NCI-H2081 treated with DMSO at 0.1 percent for 48 hours (cell line): ENCODE measurements at places on chromosomes 6 and 20.

- DNase-seq: no peak
Measured at GRCh38 chr20:44543358-44543757, 21.5 kb upstream of the SERINC3 start.

DNA sequence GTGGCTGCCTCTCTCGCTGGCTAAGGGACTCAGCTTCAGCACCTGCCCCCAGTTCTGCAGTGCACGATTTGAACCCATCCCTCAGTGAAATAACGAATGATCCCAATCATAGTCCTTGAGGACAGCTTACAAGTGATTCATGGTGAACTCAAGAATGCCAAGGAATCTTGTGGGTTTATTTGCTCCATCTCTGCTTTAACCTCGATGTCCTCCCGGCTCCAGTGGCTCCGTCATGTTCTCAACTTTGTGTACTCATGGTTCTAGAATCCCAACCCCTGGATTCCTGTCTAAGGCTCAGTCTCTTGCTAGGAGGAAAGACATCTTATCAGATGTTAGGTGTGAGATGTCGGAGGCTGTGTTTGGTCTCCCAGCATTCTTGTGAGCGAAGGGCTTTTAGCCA lies 29.0 kb upstream of the GTSF1L start:
- no peak for DNase-seq

DNA sequence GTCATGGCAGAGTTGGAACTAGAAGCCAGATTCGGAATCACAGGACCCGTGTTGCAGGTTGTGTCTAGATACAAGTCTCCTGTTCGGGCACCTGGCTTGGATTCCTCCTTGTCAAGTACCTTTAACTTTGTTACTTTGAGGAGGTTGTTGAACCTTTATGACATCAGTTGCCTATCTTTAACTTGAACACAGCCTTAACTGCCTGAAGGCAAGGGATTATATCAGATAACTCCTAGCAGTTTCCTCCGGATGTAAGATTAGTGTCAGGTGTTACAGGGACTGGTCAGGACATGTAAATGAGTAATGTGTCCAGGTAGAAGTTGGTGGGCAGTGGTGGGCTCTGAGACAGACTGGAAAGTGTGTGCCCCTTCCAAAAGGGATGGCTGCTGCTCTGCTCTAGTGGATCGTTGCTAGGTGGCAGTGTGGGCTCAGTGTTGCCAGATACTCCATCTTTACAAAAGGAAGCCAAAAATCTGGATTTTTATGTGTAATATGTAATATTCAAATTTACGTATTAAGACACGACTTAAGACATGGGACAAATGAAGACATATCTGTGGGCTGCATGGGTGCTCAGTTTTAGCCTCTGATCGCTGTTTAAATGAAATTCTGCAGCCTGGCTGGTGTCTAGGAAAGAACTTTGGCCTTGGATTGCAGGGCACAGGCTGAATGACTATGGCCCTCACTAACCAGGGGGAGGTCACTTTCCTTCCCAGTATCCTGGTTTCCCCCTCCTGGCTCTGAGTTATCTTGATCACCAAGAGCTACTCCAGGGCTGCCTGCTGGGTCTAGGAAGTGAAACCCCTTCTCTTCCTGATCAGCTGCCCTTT lies 27.1 kb downstream of the CHMP4B start:
- no peak for DNase-seq

- no peak for DNase-seq
Measured at GRCh38 chr6:13188306-13188705, 140.0 kb downstream of the TBC1D7 start.

DNA sequence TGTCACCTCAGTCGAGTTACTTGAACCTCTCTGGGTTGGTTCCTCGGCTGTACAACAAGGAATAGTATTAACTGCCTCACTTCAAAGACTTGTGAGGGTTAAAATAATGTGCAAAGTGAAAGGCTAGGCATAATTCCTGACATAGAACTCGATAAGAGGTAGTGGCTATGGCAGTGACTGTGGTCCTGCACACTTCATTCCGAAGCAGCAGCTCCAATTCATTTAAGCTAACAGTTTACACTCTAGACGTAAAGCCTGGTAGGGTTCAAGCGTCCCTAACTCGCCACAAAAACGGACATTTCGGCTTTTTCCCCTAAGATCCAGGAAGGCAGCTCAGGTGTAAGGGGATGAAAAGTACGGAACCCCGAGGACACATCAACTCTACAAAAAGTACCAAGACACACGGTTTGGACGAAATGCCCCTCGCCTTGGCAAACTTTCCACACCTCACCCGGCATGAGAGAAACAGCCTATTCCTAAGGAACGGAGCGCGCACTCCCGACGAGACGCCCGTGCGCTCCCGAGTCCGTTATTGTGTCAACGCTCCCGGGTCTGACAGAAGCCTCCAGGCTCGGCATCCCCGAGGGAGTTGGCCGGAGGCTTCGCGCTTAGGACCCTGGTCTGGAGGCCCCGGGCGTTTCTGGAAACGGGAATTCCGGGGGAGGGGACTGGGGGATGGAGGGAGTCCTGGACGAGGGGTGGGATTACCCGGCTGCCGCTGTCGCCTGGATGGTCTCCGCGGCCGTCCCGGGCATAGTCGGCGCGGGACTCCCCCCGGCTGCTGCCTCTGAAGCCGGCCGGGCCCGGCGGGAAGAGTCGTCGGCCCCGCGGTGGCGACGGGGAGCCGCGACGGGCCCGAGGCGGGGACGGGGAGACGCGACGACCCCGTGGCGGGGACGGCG lies 937 bp downstream of the ZNF318 start:
- no peak for DNase-seq

DNA sequence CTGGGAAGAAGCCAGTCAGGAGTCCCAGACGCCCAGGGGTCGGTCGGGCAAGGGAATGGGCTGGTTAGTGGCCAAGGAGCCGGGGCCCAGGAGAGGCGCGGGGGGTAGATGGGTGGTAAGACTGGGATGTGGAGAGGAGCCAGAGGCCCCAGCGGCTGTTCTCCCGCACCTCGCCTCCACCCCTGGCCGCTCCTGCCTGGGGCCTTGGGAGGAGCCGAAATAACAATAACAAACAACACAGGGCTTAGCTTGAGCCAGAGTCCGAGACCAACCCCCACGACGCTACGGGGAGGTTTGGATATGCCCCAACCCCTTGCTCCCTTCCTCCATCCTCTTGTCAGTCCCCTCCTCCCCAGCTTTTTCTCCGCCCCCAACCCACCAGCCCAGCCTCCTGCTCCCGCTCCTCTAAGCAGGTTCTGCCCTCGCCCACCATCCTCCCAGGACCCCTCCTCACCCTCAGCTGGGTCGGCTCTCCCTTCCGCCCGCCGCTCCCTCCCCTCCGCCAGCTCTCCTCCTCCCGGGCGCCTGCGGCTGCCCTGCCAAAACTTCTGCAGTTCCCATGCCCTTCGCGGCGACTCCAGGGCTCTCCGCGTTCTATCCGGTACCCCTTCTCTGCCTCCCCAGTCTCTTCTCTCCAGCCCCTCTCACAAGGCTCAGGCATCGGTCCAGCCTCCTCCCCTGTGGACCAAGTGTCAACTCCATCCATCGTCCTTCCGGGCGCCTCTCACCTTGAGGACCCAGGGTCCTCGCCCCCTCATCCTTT lies 1.1 kb downstream of the RNF39 start:
- DNase-seq: no peak

DNA sequence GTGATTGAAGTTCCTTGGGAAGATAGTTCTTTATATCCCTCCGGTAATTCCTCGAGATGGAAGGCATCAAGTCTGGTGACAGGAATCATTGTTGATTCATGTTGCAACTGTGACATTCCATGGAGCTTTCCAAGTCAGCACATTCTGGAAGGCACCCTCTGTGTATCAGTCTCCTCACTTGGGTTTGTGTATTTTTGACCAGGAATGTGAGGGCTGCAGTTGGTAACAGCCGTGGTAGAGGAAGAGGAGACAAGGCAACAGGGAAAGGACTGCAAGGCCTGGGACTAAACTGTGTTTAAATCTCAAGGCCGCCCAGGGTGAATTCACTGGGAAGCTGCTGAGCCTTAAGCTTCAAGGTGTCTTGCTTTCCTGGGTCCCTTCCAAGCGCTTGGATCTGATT lies 99.0 kb downstream of the CLIC5 start:
- no peak for DNase-seq

GRCh38 chr6:132490024-132490423 lies 22.9 kb downstream of the STX7 start:
- no peak for DNase-seq

DNA sequence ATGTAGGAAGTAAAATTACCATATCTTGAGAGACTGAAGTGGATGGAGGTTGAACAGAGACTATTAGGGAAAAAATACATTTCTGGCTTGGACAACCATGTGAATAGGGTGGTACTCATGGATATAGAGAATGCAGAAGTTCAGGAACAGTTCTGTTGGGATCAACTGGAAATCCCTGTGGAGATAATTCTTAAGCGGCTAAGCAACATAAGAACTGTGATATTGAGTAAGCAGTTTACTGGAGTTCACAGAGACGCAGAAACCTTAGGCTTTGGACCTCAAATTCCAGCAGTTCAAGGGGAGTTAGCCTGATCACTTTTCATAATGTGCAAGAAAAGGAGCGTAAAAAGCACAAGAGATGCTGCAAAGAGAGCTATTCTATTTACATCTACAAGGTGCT lies 23.6 kb upstream of the SLC17A4 start:
- no peak for DNase-seq

GRCh38 chr20:17140894-17141293 lies 85.9 kb upstream of the PCSK2 start:
- DNase-seq: no peak

DNA sequence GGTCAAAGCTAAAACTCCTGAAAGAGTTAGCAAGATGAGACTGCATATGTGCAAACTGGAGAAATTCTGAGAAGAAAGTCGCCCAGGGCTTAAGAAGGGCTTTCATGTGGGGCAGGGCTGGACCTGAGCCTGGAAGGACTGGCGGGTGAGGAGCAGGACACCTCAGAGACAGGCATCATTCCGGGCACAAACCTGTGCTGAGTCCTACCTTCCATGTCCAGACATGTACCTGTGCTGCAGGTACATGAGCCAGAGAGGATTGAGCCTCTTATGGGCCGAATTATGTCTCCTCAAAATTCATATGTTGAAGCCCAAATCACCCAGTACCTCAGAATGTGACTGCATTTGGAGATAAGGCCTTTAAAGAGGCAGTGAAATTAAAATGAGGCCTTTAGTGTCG lies 171.0 kb downstream of the QRSL1 start:
- no peak for DNase-seq

GRCh38 chr6:39026175-39026574 lies 22.4 kb upstream of the GLP1R start:
- DNase-seq: no peak

DNA sequence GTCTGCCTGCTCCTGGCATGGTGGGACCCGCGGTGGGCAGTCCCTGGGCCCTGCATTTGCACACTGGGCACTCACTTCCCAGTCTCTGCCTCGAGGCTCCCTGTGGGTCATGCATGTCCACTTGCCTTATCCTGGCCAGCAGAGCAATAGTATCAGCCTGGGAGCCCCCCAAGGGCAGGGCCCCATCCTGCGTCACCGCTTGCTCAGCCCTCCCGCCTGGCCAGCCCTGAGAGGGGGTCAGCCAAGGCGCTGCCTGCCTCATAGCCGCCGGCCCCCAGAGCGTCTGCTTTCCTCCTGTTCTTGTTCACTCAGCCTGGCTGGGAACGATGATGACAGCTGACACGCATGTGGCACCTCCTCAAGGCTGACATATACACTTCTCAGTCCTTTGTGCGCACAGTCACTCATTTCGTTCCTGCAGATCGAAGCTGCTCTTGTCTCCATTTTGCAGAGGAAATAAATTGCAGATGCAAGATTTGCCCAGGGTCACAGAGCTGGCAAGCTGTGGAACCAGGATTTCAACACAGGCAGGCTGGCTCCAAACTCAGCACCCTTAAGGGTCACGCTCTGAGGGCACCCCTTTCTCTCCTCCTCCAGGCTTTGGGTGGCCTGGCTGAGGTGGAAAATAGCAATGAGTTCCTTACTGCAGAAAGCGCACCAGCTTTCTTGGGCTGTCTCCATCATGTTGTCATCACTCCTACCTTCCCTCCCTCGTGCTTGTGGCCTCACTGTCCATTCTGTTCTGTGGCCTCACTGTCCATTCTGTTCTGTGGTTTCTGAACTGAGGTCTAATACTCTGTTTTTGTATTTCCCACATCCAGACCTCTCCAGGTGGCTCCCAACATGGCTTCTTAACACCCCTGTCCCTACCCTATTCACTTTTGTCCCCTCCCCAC lies 17.2 kb downstream of the KCNK17 start:
- DNase-seq: no peak

DNA sequence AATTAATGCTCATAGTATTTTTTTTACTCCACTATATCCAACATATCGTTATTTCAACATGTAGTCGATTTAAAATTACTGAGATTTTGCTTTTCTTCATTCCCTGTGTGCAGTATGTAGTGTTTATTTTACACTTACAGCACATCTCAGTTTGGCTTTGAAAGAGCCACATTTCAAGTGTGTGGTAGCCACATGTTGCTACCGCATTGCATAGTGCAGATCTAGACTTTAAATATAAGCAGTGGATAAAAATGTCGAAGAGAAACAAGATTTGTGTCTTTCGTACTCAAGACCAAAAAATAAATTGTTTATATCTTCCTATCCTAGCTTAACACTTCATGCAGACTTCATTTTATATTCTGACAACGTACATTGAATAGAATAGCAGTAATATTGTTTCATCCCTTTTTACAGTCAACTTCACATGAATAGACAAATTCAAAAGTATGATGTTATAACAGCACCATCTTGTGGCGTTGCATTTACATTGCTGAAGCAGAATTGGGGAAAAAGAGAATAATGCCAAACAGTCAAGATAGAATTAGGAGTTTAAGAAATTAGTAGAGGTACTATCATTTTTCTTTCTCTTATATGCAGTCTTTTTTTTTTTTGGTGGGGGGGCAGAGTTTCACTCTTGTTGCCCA lies 29.9 kb downstream of the FBXO5 start:
- DNase-seq: no peak

DNA sequence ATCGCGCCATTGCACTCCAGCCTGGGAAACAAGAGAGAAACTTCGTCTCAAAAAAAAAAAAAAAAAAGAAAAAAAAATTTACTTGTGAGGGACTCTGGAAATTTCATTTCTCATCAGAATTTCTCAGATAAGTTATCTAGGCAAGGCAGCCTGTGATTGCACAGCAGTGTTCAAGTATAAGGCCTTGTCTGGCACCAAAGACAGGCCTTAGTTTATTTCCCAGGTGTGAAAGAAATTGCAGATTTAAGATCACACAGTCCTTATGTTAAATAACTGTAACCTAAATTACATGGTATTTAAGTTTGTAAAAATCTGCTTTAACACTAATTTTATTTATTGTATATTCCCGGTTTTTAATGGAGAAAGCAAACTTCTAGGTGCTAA lies 34.8 kb downstream of the HFE start:
- no peak for DNase-seq

- DNase-seq: no peak
Measured at GRCh38 chr6:3206339-3207015, 21.0 kb downstream of the TUBB2B start.

DNA sequence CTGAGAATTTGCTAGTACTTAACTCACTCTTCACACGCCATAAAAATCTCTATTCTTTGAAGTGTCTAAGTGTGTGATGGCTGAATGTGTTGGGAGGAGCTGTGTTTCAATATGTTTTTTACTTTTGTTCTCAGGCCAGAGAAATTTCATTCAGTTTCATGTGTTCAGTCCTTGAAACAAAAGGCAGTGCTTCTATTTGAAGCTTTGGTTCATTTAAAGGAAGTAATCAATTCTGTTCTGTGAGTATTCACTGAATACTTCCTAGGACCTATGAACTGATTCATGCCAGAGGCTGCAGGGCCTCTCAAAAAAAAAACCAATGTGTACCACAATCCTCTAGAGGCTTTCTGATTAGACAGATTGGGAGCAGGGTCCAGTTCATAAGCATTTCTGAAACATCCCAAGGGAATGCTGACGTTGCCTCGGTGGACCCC lies 12.4 kb upstream of the F13A1 start:
- no peak for DNase-seq

GRCh38 chr6:15413466-15414234 lies 167.8 kb downstream of the JARID2 start:
- DNase-seq: no peak
